Glutamatergic neuron (in vitro differentiated cells): ENCODE measurements at places on chromosomes 2 and 18.

DNA sequence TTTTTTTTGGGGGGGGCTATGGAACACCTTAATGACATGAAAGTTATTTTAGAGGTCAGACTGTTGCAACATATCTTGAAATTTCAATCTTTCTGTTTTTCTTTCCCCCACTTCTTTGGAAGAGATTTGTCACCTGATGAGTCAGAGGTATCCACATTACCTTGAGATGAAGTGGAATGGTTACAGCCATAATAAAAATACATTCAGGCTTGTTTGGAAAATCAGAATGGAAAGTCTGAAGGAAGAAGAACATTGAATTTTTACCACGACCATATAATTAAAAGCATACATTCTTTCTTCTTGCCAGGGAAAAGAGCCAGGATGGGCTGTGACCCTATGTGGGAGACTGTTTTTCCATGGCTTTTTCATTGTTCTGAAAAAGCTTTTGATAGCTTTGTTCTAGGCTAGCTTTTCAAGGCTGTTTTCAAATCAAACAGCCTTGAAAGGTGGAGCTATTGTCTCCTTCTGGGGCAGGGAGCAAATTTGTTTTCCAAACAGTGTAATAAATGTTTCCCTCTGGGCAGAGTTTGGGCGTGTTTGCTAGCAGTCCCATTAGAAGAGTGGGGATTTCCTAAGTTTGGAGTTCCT is 2.3 kb upstream of the GTF3C3 start:
- no peak for DNase-seq

DNA sequence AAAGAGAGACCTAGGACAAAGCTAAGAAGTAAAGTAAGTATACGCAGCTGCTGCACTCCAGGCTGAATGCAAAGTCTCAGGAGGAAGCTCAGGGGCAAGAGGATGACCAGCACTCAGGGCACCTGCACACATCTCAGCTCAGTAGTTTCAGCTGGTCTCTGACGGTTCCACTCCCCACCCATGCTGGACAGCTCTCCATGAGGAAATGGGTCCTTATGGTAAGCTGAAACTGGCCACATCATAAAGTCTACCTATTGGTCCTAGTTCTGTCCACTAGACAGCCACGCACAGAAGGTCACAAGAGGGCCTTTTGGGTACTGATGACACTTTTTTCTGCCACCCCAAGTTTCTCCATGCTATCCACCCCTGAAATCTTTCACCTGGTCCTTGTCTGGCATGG is 215.3 kb downstream of the TTC32 start:
- no peak for DNase-seq

DNA sequence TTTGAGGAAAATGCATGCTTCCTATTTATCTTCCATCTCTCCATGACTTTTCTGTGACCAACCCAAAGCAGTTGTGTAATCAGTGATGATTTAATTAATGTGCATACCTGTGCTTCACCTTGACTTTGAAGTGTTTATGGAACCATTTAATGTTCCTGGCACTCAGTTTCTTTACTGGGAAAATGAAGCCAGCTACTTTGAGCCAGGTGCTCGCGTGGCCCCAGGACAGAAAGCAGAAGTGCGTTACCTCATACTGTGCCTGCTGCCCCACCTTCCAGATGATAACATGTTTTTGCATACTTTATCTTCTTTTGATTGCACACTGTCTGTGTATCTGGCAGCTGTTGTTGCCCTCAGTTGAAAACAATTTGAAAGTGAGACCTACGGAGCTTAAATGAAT is 61.3 kb downstream of the PMAIP1 start:
- no peak for DNase-seq

- DNase-seq, result no peak
Measured at GRCh38 chr2:191176305-191176704, 25.5 kb upstream of the STAT4 start.

GRCh38 chr2:8458503-8459459 is 223.1 kb upstream of the ID2 start:
- DNase-seq, result no peak

- no peak for DNase-seq
Measured at GRCh38 chr18:39781565-39781964, 2173.5 kb upstream of the PIK3C3 start.

DNA sequence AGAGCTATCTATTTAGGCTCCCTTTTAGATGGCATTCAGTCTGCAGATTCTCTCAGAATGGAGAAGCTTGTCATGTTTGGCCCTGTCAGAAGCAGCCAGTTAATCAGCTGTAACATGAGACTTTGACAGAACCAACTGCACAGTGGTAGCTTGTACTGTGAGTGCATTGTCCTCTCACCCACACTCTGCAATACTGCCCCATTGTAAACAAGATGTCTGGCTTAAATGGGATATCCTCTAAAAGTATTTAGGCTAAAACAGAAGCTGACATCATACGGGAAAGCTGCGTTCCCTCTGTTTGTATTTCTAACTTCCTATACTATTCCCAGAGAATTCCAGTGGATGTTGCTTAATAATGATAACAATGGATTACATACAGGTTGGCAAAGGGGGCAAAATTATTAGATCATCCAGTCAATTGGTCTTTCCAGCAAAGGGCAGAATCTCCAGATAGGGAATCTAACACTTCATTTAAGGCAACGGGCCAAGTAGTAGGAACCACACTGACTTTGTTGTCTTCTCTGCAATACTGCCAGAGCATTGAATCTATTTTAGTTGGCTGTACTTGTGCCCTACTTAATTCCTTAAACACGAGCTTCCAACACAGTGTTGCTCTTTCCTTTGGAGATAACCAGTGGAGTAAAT is 15.4 kb upstream of the STAT4 start:
- DNase-seq, result no peak

DNA sequence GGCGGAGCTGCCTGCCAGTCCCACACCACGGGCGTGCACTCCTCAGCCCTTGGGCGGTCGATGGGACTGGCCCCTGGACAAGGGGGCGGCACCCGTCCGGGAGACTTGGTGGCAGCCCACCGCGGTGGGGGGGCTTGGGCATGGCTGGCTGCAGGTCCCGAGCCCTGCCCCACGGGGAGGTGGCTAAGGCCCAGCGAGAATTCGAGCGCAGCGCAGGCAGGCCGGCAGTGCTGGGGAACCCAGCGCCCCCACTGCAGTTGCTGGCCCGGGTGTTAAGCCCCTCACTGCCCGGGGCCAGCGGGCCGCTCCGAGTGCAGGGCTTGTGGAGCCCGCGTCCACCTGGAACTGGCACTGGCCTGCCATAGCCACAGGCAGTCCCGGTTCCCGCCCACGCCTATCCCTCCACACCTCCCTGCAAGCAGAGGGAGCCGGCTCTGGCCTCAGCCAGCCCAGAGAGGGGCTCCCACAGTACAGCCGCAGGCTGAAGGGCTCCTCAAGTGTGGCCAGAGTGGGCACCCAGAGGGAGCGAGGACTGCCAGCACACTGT is 742.9 kb upstream of the DDX18 start:
- no peak for DNase-seq

- no peak for DNase-seq
Measured at GRCh38 chr2:126874961-126875360, 23.7 kb upstream of the TEX51 start.

DNA sequence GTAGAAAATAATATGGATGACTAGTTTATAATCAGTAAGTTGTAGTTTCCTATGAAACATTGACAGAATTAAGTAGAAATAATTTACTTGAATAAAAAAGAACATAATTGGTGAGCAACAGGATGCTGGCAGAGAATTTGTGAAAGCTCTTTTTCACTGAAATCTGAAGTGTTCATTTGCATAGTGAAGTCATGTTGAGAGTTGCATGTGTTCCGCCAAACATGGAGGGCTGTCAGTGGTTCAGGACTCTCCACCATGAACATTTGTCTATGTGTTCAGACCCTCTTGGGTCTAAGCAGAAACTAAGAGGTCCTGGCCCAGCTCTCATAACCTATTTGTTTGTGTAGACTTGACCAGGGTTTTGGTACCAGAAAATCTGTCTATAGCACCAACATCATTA is 182.5 kb upstream of the LINC00305 start:
- DNase-seq, result no peak

- DNase-seq, result no peak
Measured at GRCh38 chr2:118911936-118912335, 30.1 kb upstream of the MARCO start.

GRCh38 chr2:149056541-149057255 is 18.2 kb downstream of the LYPD6B start:
- no peak for DNase-seq
